Spleen (tissue), 13 donors: ENCODE measurements at places on chromosomes 4 and X. TPM values are rescaled to one million over a fixed set of nuclear protein-coding genes. Genes with fewer than 3 reads are reported as not detected.

- no peak overlapping the region for H3K27ac ChIP-seq
- H3K4me1 ChIP-seq = no peaks in the 10 kb centered on the region
- no peaks in the 10 kb centered on the region for H3K27me3 ChIP-seq
- DNase-seq = no peak
- H3K4me3 ChIP-seq = no peak overlapping the region
- H3K36me3 ChIP-seq = peaks cover 8% of the 10 kb centered on the region
These were observed 52.2 kb downstream of the CLCN4 start for GRCh38 chrX:10208953-10209352.

Gene NAP1L3
- 1.3 TPM for polyA plus RNA-seq

Gene LDB2
- polyA plus RNA-seq = 24.1 TPM

Gene PPBP
- polyA plus RNA-seq = 12.9 TPM

Gene SERPINA7
- not detected for polyA plus RNA-seq

Gene HSFX3
- not detected for polyA plus RNA-seq

GRCh38 chr4:185254434-185254833 is 45.0 kb downstream of the SNX25 start:
- H3K27ac ChIP-seq = no peak overlapping the region
- H3K36me3 ChIP-seq = no peaks in the 10 kb centered on the region
- H3K4me1 ChIP-seq = no peaks in the 10 kb centered on the region
- DNase-seq = no peak

DNA sequence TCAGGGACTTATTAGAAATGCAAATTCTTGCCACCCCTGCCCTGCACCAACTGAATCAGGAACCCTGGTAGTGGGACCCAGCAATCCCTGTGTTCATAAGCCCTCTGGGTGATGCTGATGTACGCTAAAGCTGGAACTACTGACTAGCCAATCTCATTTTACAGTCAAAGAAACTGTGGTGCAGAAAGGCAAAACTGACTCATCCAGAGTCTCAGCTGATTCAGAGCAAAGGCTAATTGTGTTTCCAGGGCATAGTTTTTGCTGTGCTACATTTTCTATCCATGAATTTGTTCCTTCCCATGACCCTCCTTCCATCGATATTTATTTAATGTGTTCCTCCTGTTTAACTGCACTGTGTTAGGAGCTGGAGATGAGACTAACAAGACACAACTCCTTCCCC is 207.5 kb downstream of the REPS2 start:
- H3K27ac ChIP-seq = no peak overlapping the region
- H3K36me3 ChIP-seq = no peaks in the 10 kb centered on the region
- no peaks in the 10 kb centered on the region for H3K4me1 ChIP-seq

GRCh38 chrX:122582975-122583305 is 601.1 kb upstream of the GRIA3 start:
- no peak for DNase-seq
- no peaks in the 10 kb centered on the region for H3K36me3 ChIP-seq
- H3K4me3 ChIP-seq = no peak overlapping the region

DNA sequence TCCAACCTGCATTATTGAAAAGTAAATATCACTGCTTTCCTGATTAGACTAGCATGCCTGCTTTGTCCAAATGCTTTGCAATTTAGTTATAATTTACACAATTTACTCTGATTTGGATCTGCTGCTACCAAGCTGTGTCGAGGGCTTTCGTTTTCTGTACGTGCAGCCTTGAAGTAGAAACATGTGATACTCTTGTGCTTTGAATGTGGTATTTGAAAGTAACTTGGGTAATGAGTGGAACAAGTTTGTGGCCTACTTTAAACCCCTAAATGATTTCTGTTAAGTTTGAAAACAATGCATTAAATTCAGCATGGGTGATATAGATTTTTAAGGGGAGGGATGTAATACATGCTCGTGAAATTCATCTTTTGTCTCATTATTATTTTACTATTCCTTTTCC is 240.7 kb downstream of the IQCM start:
- no peak for DNase-seq
- no peaks in the 10 kb centered on the region for H3K4me1 ChIP-seq
- H3K27ac ChIP-seq = no peak overlapping the region
- no peak overlapping the region for H3K4me3 ChIP-seq
- H3K27me3 ChIP-seq = no peaks in the 10 kb centered on the region

DNA sequence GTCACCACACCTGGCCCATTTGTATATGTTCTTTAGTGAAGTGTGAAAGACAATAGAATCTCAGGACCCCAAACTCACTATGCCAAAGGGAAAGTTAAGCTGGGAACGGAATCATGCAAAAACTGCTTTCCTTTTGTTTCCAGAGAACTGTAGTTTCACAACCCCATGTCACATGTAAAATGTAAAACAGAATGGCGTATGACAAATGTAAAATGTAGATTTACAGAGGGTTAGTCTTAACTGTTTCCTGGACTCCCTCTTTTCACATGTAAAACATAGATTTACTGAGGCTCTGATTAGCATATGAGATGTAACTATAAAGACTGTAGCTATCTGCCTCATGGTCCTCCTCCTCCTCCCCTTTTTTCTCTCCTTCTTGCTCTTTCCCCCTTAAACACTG is 66.3 kb downstream of the ABLIM2 start:
- no peaks in the 10 kb centered on the region for H3K4me1 ChIP-seq
- no peak overlapping the region for H3K4me3 ChIP-seq
- no peak overlapping the region for H3K27ac ChIP-seq
- H3K36me3 ChIP-seq = no peaks in the 10 kb centered on the region
